ENCODE measurements at places on chromosomes 12 and 14. TPM values are rescaled to one million over a fixed set of nuclear protein-coding genes. Genes with fewer than 3 reads are reported as not detected.

DNA sequence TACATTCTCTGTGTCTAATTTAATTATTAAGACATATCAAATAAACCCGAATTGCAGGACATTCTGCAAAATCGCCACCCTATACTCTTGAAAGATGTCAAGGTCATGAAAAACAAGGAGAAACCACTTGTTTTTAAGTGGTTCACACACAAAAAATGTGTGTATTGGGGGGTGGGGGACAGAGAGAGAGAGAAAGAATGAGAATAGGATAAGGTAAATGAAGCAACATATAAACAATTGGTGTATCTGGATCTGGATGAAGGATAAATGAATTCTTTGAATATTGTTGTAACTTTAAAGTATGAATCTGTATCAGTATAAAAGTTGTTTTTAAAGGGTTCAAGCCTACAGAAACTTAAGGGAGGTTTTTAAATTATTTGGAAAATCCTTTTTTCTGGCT, 72.1 kb downstream of the ARID2 start:
- no peak for DNase-seq

- no peak for DNase-seq
Measured at GRCh38 chr14:88668448-88669116, 105.7 kb downstream of the ZC3H14 start.

BTBD7 gene
- total RNA-seq, result 24.7 TPM

- no peak for DNase-seq
Measured at GRCh38 chr12:77575376-77575919, 255.2 kb upstream of the NAV3 start.

PPHLN1 gene
- 56.5 TPM for total RNA-seq

DEPDC4 gene
- total RNA-seq, result 2.6 TPM

TMEM253 gene
- total RNA-seq, result 0.33 TPM

GRCh38 chr12:132720606-132721345, 10.1 kb downstream of the PGAM5 start:
- no peak for DNase-seq

RAD51B gene
- 8.5 TPM for total RNA-seq

- no peak for DNase-seq
Measured at GRCh38 chr12:126667339-126667738, 1599.6 kb upstream of the TMEM132C start.

TOMM20L gene
- total RNA-seq, result not detected

DNA sequence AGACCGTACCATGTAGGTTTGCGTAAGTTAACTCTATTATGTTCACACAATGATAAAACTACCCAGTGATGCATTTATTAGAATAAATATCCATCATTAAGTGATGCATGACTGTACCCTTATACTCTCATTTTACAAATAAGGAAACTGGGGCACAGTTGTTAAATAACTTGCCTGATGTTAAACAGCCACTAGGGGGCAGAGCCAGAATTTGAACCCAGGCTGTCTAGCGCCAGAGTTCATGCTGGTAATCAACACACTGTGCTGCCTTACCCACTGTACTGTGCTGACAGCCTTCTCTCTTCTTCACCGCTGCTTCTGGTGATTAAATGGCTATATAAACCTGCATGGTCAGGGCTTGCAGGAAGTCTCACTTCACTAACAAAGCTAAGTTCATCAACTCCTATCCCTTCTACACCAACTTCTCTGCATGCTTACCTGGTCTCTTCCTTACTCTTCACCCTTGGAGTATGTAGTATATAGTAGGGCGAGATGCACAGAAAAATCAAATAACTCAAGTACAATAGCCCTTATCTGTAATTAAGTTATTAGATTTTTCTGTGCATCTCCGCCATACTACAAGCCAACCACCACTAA, 43.6 kb upstream of the APPL2 start:
- DNase-seq, result no peak

DHRS7 gene
- 34.5 TPM for total RNA-seq

GRCh38 chr12:62934239-62934798, 631 bp downstream of the PPM1H start:
- no peak for DNase-seq

WSCD2 gene
- total RNA-seq, result 0.64 TPM

Measured in Panc1 (cell line).